ENCODE measurements at places on chromosomes 5 and 9.

DNA sequence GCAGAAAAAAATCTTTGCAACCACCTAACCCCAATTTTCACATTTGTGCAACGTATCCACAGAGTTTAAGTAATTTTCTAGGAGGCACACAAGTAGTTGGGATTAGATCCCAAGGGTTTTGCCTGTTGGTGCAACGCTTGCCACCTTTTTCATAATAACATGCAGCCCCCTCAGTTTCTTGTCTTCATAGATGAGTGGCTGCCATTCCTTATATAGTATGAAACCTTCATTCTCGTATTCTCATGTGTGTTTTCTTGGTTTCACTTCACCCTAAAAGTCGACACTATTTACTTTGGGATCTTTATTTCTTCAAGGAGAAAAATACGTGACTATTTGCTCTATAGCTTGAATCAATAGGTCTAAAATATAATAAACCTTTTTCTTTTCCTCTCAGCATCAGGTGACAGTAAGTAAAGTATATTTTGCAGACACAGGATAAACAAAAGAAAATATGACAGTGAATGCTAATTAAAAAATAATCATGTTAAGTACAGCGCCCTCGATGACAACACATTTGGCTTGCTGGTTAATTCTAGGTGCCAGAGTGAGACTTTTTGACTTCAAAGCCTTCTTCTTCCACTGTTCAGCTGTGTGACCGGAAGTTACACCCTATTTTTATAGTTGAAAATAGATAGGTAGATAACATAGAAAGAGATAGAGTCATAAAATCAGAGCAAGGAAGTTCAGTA lies 342.8 kb upstream of the CCNG1 start:
- no peak for DNase-seq

DNA sequence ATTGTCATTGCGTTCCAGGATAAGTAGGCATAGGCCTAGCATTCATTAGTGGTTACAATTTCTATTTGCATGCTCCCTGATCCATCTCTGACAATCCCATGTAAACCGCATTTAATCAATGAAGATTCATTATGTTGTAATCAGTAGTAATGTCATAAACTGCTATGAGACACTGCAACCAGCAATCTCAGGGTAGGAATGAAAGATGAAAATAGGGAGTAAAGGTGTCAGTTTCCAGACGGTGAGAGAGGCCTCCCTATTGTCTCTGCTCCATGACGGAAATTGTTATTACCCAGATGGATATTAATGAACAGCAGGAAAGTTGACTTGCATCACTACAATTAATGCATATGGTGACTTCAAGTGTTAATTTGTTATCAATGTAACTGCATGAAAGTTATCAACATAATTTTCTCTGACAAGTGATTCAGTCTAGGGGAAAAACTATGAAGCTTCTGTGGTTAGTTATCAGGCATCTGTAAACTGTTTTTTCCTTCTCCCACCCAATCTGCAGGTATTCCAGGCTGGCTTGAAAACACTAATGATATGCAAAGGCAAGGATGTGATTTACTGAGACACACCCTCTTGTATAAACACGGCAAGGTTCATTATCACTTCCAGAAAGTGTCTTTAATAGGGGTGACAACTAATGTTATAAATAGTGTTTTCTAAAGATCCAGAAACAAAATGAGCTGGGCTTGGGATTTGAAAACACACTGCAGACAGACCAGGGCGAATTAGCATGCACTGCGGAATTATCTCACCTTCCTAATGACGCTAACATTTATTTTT lies 73.5 kb downstream of the ZNF622 start:
- no peak for DNase-seq

DNA sequence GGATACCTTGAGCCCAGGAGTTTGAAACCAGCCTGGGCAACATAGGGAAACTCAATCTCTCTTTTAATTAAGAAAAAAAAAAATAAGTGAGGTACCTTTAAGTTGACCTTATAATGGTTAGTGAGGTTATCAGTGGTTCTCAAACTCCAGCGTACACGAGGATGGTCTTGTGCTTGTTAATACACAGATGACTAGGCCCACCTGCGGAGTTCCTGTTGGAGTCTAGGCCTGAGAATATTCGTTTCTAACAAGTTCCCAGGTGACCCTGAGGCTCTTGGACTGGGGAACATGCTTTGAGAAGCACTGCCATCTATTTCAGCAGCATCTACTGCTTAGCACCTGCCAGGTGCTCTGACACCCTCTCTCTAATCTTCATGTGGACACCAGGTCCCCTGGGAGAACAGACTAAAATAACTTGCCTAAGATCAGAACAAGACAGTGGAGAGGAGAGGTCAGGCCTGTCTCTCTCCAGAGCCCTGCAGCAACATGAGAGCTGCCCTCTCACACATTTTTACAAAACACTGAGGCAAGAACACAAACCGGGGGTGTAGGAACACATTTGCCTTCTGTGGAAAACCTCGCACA lies 24.6 kb downstream of the TLE1 start:
- no peak for DNase-seq

- no peak for DNase-seq
Observed at GRCh38 chr5:20158006-20158405, 170.0 kb upstream of the CDH18 start.

DNA sequence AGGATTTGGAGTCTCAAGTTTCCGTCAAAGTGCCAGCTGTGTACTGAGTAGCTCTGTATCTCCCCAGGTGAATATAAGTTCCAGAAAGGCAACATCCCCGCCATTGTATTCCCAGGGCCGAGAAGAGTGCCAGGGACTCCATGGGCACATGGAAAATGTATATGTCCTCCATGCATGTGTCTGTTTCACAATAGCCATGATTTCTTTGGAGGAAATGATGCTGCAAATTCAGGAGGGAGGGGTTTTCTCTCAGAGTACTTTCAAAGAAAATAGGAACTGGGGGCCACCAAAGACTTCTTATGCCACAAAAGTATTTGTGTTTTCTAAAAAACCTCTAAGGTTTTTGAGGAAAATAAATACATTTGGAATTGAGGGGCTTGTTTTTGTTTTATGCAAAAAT lies 524.6 kb downstream of the BNC2 start:
- no peak for DNase-seq

DNA sequence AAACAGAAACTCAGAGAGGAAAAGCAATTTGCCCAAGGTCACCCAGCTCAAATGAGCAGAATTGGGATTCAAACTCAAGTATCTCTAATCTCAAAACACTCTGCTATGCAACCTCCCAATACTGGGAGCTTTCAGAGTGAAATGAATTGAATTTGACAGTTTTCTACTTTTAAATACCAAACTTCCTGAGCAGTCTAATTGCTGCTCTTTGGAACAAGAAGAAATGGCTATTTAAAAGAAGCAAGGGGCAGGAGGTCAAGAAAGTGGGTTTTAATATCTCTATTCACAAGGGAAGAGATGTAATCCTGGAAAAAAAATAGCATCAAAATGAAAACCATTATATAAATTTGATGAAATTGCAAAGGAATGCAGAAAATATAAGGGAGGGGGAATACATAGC lies 142.6 kb downstream of the INSYN2B start:
- DNase-seq, result no peak

DNA sequence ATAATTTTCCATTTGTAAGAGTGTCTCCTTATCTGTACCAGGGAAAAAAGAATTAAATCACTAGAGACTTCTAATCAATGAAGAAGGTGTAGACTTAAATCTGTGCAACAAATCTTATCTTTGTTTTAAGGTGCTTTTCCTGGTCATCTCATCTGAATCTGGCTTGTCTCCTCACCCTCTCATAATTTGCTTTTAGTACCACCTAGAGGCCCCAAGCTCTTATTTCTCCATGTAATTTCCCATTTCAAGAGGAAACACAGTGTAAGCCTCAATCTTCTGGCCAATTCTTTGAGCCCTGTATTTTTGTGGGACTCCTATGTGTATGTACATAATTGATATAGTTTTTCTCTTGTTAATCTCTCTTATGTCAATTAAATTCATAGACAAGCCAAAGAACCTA lies 1975.3 kb upstream of the CDH6 start:
- no peak for DNase-seq

DNA sequence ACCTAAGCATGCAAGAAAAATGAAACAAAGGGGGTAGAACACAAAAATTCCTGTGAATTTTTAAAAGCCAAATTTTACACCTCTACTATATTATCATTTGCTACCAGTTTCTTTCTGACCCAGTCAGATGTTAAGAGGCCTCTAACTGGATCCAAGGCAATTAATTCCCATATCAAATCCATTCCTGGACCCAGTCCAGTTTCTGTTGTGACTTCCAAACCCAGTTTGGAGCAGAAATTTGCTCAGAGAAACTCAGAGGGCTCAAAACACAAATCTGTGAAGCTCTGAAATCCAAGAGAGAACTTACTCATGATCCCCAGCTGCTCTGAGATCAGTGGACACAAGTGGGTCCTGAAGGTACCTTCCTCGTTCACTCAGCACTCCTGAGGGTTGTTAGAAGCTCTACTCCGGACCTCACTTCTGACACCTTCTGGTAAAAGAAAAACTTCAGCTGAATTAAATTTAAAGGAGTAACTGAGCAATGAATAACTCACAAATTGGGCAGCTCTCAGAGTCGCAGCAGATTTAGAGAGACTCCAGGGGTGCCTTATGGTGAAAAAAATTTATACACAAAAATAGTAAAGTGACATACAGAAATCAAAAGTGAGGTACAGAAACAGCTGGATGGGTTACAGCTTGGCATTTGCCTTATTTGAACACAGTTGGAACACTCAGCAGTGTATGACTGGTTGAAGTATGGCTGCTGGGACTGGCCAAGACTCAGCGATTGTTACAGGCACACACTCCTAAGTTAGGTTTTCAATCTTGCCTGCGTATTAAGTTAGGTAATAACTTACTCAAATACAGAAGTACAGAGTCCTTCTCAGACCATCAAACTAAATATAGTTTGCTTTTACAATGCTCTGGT lies 32.4 kb downstream of the INSL4 start:
- DNase-seq, result no peak

DNA sequence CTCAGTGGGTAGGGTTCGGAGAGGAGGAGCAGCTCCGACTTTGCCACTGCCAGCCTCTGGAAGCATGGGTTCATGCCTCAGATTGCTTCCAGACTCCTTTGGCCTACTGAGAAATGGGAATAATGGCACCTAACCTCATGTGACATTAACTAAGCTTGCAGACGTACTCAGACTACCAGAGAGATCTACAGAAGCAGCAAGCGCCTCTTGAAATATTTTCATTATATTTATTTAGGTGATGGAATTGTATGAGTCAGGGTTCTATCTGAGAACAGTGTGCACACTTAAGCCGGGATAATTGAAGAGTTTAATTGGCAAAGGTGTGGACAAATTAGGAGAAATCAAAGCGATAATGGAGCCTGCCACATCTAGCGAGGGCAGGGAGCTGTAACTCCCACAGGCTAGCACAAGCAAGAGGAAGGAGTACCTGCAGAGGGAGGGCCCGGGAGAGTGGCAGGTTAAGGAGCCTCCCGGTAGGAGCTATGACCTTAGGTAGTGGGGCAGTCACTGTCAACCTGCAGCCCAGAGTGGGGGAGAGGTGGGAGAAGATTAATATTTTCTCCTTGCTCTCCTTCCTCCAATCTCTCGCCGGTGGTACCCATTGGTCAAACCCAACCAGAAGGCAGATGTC lies 12.2 kb upstream of the PDZD2 start:
- no peak for DNase-seq

- no peak for DNase-seq
Observed at GRCh38 chr9:124478354-124478753, 28.1 kb downstream of the ADGRD2 start.

DNA sequence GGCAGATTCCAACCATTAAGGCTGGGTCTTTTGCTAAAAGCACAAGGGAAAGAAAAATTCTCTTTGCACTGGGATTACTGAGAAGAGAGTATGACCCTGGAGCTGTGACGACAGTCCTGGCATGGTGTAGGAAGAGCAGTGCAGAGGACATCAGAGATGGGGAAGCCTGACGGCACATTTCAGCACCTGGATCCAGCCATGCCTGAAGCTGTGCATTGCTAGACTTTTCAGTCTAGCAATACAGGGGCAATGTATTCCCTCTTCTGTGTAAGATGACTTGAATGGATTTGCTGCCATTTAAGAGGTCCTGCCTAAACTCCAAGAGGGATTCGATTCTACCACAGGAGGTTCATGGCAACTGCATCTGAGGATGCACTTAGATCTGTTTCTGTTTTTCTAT lies 12.3 kb upstream of the MRNIP start:
- DNase-seq, result no peak

DNA sequence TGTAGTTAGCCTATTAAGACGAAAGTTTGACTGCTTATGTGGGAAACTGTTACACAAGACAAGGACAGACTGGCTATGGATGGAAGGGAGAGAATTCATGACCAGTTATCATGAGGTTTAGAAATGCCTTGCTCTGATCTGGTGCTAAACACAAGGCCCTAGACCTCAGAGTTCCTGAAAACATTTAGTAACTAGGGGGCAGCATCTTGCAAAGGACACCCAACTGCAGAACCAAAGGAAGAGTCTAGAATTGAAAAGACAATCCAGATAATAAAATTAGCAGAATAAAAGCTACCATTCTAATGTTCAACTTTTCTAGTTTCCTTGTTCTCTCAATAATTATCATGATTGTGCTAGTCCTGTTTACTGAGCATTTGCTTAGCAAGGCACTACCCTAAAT lies 130.5 kb upstream of the GPR151 start:
- no peak for DNase-seq

- DNase-seq, result no peak
Observed at GRCh38 chr5:75475364-75475763, 36.1 kb downstream of the CERT1 start.

GRCh38 chr5:120684213-120684612 lies 220.1 kb downstream of the PRR16 start:
- DNase-seq, result no peak

DNA sequence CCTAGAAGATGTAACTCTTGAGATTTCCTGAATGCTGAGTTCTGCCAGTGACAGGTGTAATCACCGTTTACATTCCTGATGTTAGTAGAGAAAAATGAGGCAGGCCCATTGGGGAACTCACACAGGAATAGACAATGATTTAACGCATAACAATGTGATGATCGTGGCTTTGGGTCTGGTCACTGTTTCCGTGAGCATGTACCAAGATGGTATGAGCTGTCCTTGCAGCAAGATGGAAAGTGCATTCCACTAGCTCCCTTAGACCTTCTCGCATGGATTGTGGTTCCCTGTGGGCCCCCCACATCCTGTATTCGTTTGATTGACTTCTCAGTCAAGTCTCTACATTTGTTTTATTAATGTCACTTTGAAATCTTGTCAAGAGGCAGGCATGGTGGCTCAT lies 124.0 kb upstream of the DAP start:
- DNase-seq, result no peak

DNA sequence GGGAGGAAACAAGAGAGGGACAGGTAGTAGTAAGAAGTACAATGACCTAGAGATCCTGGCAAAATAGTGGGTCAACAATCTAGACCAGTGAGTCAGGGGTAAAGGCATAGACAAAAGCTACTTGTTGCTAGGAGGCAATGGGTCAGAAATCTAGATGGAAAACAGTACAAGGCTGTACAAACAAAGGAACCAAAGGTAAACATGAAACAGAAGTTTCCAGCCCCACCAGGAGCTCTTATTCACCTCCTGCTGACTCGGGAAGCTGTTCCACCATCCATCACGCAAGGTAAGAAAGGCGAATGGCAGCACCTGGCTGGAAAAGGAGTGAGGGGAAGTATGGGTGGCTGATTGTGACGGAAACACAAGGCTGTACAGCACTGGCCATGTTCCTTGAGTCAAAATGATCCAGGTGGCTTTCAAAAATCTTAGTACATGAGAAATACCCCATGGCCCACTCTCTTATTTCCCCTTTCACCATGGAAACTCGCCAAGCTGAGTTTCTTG lies 70.5 kb upstream of the RAI14 start:
- no peak for DNase-seq

All from stimulated activated effector memory CD8-positive, alpha-beta T cell treated with anti-CD3 and anti-CD28 coated beads, Interleukin-12 subunit alpha, Interleukin-12 subunit beta, amount 100 ng/mL, for 72 hours (primary cell).